ENCODE measurements at places on chromosomes 16 and 17. TPM values are rescaled to one million over a fixed set of nuclear protein-coding genes. Genes with fewer than 3 reads are reported as not detected.

The NOS2 gene
- total RNA-seq, result 0.38 TPM

DNA sequence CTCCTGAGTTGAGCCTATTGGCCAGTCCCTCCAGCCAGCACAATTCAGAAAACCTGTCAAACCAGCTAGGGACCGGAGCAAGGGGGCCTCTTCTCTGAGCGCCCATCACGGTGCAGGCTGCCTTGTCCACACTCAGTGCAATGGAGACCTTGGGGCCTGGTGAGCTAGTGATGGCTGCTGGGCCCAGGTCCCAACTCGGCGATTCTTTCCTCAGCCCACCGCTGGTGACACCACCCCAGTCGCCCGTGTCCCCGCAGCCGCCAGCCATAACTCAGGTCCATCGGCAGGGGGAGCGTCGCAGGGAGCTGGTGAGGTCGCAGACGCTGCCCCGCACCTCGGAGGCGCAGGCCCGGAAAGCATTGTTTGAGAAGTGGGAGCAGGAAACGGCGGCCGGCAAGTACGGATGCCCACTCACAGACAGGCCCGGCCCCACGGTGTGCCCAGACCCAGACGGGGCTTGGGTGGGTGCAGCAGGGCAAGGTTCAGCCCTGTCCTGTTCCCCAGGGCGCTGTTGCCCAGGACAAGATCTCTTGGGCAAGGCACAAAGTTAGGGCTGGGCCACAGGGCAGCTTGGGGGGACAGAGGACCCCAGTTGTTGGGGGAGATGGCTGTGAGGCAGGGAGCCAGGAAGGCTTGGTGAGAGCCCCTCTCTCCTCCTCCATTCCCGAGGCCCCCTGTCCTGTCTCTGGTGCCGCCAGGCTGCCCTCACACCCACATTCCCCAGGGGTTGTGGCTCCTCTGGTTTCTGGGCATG is 10.8 kb downstream of the SMTNL2 start:
- H3K27ac ChIP-seq, result no peak overlapping the region
- no peaks in the 10 kb centered on the region for H3K36me3 ChIP-seq
- H3K27me3 ChIP-seq, result no peaks in the 10 kb centered on the region
- peaks cover 25% of the 10 kb centered on the region for H3K4me1 ChIP-seq

DNA sequence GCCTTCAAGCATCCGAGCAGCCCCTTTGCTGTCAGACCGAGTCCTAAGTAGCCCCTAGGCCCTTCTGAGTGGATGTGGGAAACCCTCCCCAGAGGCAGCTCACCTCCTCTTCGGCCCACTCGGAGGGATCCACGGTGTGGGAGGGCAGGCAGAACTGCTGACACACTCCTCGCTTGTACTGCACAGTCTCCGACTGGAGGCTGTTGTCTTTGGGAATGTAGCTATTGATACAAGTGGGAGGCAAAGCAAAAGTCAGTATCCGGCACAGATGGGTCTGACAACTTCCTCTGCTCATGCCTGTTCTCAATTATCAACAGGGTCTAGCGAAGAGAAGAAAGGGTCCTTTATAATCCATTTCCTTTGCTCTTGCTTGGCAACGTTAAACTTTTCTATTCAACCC is 25.9 kb upstream of the FOXJ1 start:
- no peak for DNase-seq
- H3K27ac ChIP-seq, result no peak overlapping the region
- no peak overlapping the region for H3K4me3 ChIP-seq
- H3K27me3 ChIP-seq, result no peaks in the 10 kb centered on the region
- H3K36me3 ChIP-seq, result no peaks in the 10 kb centered on the region

DNA sequence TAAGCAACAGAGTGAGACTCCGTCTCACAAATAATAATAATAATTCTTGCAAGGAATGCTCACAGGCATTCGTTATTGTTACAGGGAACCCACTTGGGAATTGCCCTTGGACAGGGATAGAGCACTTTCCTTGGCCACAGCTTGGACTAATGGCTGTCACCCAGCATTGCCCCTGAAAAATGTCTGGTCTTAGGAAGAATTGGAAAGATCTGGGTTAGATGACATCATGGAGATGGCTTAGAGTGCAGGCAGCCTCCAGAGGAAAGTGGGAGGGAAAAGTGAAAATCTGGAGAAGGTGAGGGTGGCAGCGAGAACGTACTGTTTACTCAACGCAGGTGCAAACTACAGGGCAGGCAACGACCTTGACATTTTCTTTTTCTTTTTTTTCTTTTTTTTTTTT is 59.3 kb upstream of the MRTFB start:
- peaks cover 43% of the 10 kb centered on the region for H3K4me1 ChIP-seq
- no peaks in the 10 kb centered on the region for H3K27me3 ChIP-seq
- H3K27ac ChIP-seq, result no peak overlapping the region
- no peak for DNase-seq
- H3K36me3 ChIP-seq, result no peaks in the 10 kb centered on the region

DNA sequence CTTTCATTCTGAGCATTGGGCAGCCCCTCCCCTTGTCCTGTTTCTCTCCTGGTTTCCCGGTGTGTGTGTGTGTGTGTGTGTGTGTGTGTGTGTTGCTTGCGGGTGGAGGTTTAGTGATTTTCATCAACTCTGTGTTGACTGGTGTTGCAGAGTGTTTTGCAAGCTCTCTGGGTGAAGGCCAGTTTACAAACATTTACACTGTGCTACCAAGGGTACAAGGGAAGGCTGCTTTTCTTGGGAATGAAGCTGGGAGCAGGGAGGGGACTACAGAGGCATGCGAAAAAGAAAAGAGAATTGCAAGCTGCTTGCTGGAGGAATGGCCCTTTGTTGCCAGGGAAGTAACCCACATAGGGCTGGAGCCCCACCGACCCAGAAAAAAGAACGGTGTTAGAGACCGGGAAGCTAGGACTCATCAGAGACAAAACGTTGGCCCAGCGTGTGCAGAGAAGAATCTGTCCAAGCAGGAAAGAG is 29.6 kb downstream of the HS3ST3B1 start:
- H3K4me1 ChIP-seq, result no peaks in the 10 kb centered on the region
- DNase-seq, result no peak
- H3K27ac ChIP-seq, result no peak overlapping the region
- H3K27me3 ChIP-seq, result no peaks in the 10 kb centered on the region
- no peak overlapping the region for H3K4me3 ChIP-seq

GRCh38 chr16:75558846-75559401 is 2.9 kb upstream of the TMEM231 start:
- no peak overlapping the region for H3K27ac ChIP-seq
- no peaks in the 10 kb centered on the region for H3K36me3 ChIP-seq
- no peaks in the 10 kb centered on the region for H3K27me3 ChIP-seq
- DNase-seq, result no peak
- H3K4me1 ChIP-seq, result peaks cover 17% of the 10 kb centered on the region
- H3K4me3 ChIP-seq, result no peak overlapping the region

GRCh38 chr17:74152591-74153455 is 50.7 kb upstream of the RPL38 start:
- DNase-seq, result no peak
- no peaks in the 10 kb centered on the region for H3K27me3 ChIP-seq
- no peak overlapping the region for H3K4me3 ChIP-seq
- no peak overlapping the region for H3K27ac ChIP-seq
- H3K4me1 ChIP-seq, result no peaks in the 10 kb centered on the region

DNA sequence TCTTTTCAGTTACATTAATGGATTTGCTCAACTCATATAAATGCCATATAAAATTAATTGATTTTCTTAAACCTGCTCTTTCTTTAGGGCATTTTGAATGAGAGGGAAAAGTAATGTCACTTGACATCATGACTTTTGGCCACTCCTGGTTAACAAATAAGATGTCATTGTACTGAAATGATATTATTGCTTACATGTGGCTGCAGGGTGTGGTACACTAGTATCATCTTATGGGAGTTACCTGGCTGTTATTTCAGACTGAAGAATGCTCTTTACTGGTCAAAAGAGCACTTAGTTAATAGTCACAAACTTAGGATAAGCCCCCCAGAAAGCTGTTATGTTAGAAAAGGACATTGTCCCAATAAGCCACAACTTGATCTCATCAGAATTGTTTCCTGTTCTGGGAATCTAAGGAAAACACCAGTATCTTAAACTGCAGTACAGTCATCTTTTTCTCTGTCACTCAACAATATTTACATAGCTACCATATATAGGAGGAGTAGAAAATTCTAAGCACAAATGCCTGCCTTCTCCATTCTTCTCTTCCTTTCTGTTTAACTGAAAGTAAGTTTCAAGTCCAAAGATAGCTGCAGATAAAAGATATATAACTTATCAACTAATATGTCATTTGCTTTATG is 53.9 kb upstream of the MRC2 start:
- no peaks in the 10 kb centered on the region for H3K4me1 ChIP-seq
- DNase-seq, result no peak
- peaks cover 82% of the 10 kb centered on the region for H3K36me3 ChIP-seq
- no peaks in the 10 kb centered on the region for H3K27me3 ChIP-seq
- H3K4me3 ChIP-seq, result no peak overlapping the region

The CPNE7 gene
- total RNA-seq, result 0.35 TPM

DNA sequence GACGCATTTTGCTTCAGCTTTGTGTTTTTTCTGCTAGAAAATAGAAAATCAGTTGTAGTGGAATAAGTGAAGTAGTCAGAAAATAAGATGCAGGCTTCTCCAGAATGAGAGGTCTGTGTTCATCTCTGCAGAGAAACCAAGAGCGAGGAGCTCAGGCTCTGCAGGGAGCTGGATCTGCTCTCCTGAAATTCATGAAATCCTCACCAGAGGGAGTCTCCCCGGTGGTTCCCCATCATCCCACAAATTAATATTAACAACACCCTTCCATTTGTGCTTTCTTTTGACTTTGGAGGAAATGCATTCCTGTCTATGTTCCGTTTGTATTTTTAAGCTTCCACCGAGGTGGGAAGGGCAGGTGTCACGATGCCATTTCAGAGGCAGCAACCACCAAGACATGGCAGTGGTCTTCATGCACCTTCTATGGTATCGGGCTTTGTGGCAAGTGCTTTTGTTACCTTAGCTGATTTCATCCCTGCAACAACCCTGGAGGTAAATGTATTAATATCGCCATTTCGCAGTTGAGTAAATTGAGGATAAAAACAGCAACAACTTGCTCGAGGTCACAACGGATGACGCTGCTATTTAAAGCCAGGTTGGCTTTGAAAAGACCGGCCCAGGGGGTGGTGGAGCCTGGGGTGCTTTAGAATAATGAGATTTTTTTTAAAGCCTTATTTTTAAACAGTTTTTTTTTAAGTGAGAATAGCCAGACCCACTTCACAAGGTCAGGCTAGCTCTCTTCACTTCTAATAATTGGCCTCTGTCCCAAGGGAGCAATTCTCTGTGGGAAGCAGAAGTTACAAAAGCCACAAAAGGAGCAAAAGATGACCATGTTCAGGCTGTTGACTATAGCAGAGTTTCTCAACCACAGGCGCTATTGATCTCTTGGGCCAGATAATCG is 367.6 kb upstream of the ERCC4 start:
- H3K36me3 ChIP-seq, result no peaks in the 10 kb centered on the region
- H3K4me1 ChIP-seq, result no peaks in the 10 kb centered on the region
- no peak overlapping the region for H3K4me3 ChIP-seq

The CA4 gene
- 72.8 TPM for total RNA-seq

- peaks cover 92% of the 10 kb centered on the region for H3K36me3 ChIP-seq
- peaks cover 64% of the 10 kb centered on the region for H3K4me1 ChIP-seq
- peak overlapping the region; percentile 6 for H3K27ac ChIP-seq
- H3K27me3 ChIP-seq, result no peaks in the 10 kb centered on the region
Measured at GRCh38 chr17:38891441-38891840, 21.6 kb downstream of the LASP1 start.

DNA sequence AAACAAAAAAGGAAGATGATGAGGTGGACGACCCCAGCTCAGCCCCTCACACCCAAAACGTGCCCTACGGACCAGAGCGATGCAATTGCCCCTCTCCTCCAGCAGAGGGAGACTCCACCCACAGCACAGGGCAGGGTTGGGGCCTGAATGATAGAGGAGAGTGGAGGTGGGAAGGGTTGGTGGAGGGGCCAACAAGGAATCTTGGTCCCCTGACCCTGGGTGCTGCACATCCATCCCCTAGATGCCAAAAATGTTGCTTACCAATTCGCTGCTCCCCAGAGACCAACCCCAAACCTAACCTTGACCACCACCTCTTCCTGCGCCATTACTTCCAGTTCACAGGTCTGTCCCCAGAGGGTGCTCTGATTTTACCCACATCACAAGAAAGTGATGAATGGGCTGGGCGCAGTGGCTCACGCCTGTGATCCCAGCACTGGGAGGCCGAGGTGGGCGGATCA is 12.9 kb downstream of the P2RX5 start:
- H3K27me3 ChIP-seq, result peaks cover 41% of the 10 kb centered on the region
- no peak overlapping the region for H3K27ac ChIP-seq
- H3K4me1 ChIP-seq, result no peaks in the 10 kb centered on the region
- H3K4me3 ChIP-seq, result no peak overlapping the region
- no peaks in the 10 kb centered on the region for H3K36me3 ChIP-seq

- peak; percentile 76 for DNase-seq
- H3K27me3 ChIP-seq, result no peaks in the 10 kb centered on the region
- H3K4me3 ChIP-seq, result peak overlapping the region; percentile 39
- peaks cover 23% of the 10 kb centered on the region for H3K36me3 ChIP-seq
Measured at GRCh38 chr17:77404812-77405581, 264.2 kb downstream of the SEC14L1 start.

DNA sequence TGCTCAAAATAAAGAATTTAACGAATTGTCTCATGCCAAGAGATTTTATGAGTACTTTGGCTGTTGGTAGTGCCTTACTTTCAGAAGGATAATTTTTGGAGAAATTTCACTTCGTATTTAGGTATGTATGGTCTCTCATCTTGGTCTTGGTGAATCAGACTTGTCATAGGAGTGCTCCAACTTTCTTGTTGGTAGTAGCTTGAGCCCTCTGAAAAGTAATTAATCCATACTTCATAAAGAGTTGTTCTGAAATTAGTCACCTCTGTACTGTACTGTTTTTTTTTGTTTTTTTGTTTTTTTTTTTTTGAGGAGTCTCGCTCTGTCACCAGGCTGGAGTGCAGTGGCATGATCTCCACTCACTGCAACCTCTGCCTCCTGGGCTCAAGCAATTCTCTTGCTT is 11.6 kb downstream of the ZNRF1 start:
- no peaks in the 10 kb centered on the region for H3K27me3 ChIP-seq
- no peak for DNase-seq
- H3K36me3 ChIP-seq, result no peaks in the 10 kb centered on the region
- H3K4me3 ChIP-seq, result no peak overlapping the region
- H3K4me1 ChIP-seq, result peaks cover 51% of the 10 kb centered on the region

- H3K27me3 ChIP-seq, result no peaks in the 10 kb centered on the region
- H3K36me3 ChIP-seq, result no peaks in the 10 kb centered on the region
- H3K4me3 ChIP-seq, result no peak overlapping the region
Measured at GRCh38 chr16:68724797-68725196, 12.3 kb upstream of the CDH1 start.

- H3K36me3 ChIP-seq, result no peaks in the 10 kb centered on the region
- H3K4me3 ChIP-seq, result no peak overlapping the region
- H3K4me1 ChIP-seq, result peaks cover 9% of the 10 kb centered on the region
- H3K27ac ChIP-seq, result no peak overlapping the region
- no peak for DNase-seq
Measured at GRCh38 chr17:73718912-73719311, 74.7 kb upstream of the SDK2 start.

DNA sequence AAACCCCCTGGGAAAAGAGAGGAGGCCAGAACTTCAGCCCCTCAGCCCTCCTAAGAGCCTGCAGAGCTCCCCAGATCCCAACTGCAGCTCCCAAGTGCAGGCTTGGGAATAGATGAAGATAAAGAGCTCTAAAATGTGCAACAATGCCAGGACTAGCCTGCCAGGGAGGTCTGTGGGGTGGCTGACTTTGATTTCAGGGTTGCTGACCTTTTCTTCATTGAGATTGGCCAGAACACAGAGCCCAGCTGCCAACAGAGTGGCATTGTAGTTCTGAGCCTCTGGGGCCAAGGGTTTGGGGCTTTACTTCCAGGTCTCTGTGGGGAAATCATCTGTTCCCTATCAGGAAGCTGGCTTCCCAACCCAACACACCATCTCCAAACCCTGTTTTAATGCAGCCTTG is 120.6 kb downstream of the COPRS start:
- H3K36me3 ChIP-seq, result no peaks in the 10 kb centered on the region
- H3K4me1 ChIP-seq, result no peaks in the 10 kb centered on the region
- H3K27me3 ChIP-seq, result no peaks in the 10 kb centered on the region
- no peak for DNase-seq
- no peak overlapping the region for H3K4me3 ChIP-seq
- no peak overlapping the region for H3K27ac ChIP-seq

GRCh38 chr16:9061358-9061813 is 30.1 kb upstream of the HAPSTR1 start:
- no peaks in the 10 kb centered on the region for H3K36me3 ChIP-seq
- H3K27ac ChIP-seq, result no peak overlapping the region
